ENCODE measurements at places on chromosomes 2 and 18. TPM values are rescaled to one million over a fixed set of nuclear protein-coding genes. Genes with fewer than 3 reads are reported as not detected.

Gene IMMT
- total RNA-seq: 44.3 TPM

Gene ATF2
- 16.4 TPM for total RNA-seq

Gene FMNL2
- total RNA-seq: 1.9 TPM

Gene MYO5B
- 29.3 TPM for total RNA-seq

Gene AOX1
- not detected for total RNA-seq

Gene PDCL3
- total RNA-seq: 8.2 TPM

Gene FBXO15
- not detected for total RNA-seq

Gene UGT1A3
- total RNA-seq: 1.2 TPM

Gene CERKL
- 0.20 TPM for total RNA-seq

Gene SLC4A1AP
- total RNA-seq: 20.9 TPM

Gene CRYGC
- not detected for total RNA-seq

Gene MAP3K19
- total RNA-seq: not detected

Gene COLEC12
- not detected for total RNA-seq
